T-helper 2 cell (primary cell): ENCODE measurements at places on chromosomes 11 and 22.
A peak's percentile ranks its signal among the peaks of the same experiment; 100 is the strongest.

DNA sequence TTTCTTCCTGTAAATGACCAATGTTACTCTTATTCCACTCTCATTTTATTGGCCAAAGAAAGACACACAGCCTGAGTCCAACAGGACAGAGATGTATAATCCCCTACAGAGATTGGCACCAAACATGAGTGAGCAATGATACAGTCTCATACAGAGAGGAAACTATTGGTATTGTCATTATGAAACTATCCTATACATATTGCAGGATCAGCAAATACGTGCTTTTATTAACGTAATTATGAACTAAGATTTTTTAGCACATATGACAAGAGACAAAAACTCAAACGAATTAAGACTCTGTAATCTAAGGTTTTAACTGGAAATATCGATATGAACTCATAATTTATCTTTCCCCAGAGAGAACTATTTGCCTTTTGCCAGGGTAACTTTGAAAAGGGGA is 99.3 kb upstream of the LDLRAD3 start:
- DNase-seq = no peak

DNA sequence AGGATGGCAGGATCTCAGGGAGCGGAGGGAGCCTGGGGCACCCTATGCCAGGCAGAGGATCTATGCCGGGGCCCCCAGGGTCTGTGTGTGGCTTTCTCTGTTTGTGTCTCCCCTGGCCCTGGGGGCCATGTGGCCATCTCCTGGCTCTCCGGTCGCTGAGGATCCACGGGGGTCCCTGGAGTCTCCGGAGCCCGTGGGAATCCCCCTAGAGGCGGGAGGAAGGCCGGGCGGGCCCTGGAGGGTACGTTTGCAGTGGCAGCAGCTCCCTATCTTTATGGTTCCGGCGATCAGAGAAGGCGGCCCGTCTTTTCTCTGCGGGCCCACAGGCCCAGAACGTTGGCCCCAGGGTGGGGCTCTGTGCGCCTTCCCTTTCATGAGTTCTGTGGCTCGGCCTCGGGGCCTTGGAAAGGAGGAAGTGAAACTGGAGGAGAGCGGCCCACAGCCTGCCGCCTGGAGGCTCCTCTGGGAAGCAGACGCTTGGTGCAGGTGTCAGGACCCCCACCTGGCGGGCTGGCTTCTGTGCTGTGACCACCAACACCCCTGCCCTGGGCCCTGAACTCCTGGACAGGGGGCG is 82.1 kb downstream of the KCNQ1 start:
- no peak for DNase-seq

GRCh38 chr11:121590772-121591404 is 138.1 kb upstream of the SORL1-AS1 start:
- no peak for DNase-seq

- DNase-seq = no peak
Observed at GRCh38 chr11:45091563-45092403, 54.7 kb upstream of the PRDM11 start.

- DNase-seq = no peak
Observed at GRCh38 chr11:122723576-122723975, 68.1 kb downstream of the UBASH3B start.

DNA sequence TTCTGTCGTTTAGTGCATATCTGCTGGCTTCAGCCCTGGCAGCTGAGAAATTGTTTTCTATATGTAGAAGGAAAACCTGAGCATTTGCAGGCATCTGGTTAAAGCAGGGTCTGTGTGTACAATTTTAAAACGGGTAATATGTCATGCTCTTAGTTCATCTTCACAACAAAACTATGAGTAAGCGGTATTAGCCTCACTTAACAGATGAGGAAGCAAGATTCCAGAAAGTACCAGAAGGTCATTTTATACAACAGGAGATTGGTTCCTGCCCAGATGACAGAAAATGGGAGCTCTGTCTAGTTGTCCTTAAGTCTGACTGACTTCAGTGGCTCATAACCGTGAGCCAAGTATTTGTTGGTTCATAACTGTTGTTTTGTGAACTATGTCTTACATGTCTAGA is 1.1 kb downstream of the TIMM10B start:
- no peak for DNase-seq

GRCh38 chr11:85295694-85296271 is 331.4 kb downstream of the DLG2 start:
- no peak for DNase-seq

GRCh38 chr22:49350441-49351121 is 477.1 kb downstream of the BRD1 start:
- DNase-seq = no peak

- no peak for DNase-seq
Observed at GRCh38 chr11:121560236-121560635, 107.5 kb upstream of the SORL1-AS1 start.

DNA sequence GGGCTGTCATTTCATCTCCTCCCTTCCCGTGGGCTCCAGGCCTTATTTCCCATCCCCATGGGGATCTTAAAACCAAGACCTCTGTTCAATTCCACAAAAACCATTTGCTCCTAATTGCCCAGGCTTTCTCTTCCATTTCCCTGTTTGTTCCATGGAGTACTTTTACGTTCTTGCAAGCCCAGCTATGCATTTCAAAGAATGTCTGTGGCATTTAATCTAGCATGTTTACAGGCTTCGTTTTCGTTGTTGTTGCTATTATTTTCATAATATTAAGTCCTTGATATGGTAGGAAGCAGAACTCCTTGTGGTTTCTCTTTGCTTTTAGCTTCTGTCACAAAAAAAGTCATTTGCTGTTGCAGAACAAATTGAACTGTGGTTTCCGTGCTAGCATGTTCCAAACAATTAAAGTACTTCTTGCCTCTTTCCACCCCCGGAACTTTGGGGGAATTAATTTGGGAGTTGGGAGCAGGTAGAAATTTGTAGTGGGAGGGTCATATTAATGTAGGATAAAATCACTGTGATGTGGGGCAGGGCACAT is 68.1 kb upstream of the SLC22A12 start:
- no peak for DNase-seq

DNA sequence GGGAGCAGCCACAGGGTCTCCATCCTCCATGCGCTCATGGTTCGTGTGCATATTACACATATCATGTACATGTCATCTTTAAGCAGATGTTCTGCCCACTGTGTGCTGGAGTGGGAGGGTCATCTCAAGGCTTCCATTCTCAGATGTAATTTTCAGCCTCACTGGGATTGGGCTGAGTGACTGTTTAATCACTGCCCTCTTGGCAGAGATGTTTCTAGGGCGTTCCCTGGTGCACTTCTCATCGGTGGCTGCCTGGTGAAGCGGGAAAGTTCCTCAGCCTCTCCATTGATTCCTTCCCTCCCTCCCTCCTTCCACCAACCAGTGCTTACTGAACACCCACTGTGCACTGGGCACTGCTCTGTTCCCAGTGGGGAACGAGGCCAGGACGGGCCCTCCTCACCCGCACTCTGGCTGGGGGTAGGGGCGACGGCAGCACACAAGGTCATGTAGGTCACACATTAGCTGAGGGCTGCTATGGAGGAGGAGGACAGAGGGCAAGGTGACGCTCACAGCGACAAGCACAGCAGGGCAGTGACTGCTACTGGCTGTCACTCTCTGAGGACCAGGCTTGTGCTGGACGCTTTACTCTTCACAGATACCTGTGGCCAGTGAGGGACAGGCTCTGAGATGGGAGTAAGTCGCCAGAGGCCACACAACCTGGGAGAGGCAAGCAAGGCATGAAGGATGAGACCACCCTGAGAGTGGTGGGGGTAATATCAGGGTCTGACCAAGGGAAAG is 22.9 kb downstream of the GNAZ start:
- DNase-seq = no peak

DNA sequence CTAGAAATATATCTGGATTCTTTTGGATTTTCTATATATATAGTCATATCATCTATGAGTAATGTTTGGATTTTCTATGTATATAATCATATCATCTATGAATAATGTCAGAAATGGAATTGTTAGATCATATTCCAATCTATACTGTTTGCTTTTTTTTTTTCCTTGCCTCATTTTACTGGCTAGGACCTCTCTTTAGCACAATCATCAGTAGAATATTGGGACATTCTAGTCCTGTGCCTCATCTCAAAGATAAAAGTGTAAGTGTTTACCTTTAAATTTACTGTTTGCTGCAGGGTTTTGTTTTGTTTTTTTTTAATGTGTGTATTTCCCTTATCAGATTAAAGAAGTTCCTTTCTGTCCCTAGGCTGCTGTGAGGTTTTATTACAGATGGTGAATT is 97.0 kb downstream of the C11orf65 start:
- no peak for DNase-seq

DNA sequence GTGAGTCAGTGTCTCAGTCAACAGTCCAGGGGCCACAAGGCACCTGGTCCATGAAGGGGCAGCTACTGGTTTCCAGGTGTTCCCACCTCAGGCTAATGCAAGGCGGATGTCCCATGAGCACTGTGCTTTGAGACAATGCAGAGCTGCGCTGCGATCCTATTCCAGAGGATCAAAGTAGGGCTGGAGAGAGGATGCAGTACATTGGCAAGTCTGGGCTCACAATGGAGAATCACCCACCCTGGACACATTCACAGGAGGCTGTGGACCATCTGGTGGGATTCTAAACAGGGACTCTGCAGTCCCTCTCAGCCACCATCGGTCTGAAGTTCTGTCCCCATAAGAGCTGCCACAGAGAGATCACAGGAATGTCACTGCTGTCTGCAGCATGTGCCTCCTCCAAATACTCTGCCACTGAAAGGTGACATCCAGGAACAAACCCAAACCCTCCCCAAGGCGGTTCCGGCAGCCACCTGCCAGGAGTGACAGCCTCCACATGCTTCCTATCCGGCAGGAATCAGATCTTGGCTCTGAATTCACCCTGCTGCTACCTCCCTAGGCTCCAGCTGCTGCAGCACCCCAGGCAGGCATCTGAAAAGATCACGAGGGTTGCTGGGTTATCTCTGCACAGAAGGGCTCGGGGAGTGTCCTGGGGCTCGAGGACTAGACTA is 45.3 kb upstream of the SERPIND1 start:
- DNase-seq = no peak

- no peak for DNase-seq
Observed at GRCh38 chr11:21771097-21771496, 421.8 kb upstream of the ANO5 start.

- DNase-seq = peak; percentile 49
Observed at GRCh38 chr11:124762105-124762623, at the start of gene ESAM. Gene ESAM, minus strand, starts transcription at chr11:124762290. Its CDS starts 136 bp downstream, at chr11:124762154.

GRCh38 chr22:35564975-35565867 is 24.6 kb downstream of the RASD2 start:
- DNase-seq = no peak

DNA sequence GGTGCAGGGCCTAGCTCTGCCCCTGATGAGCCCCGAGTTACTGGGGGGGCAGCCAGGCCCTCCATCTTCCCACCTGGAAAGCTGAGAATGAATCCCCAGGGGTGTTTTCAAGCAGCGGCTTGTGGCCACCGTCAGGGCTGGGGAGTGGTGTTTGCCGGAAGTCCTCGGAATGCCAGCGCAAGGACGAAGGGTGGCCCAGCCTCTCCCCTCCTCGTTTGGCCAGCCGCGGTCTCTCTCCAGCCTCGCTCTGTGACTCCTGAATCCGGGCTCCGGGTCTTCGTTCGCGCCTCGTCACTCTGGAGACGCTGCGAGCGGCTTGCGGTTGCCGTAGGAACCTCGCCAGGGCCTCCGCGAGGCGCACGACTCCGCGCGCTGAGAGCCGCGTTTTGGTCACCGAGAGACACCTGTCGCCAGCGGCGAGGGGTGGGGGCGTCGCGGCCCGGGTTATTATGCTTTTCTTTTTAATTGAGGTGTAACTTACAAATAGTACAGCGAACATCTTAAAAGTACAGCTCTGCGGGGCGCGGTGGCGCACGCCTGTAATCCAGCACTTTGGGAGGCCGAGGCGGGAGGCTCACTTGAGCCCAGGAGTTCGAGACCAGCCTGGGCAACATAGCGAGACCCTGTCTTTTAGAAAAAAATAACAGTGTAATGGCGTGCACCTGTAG is 6.3 kb upstream of the KDELR3 start:
- DNase-seq = no peak

GRCh38 chr11:115132436-115133228 is 371.6 kb downstream of the CADM1 start:
- DNase-seq = peak; percentile 10

DNA sequence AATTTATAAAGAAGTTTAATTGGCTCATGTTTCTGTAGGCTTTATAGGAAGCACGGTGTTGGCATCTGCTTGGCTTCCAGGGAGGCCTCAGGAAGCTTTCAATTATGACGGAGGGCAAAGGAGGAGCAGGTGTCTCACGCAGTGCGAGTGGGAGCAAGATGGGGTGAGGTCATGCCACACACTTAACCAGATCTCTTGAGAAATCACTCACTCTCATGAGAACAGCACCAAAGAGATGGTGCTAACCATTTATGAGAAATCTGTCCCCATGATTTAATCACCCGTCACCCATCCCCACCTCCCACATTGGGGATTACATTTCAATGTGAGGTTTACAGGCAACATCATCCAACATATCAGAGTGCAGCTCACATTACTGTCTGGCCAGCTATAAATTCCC is 103.5 kb downstream of the ARHGAP8 start:
- DNase-seq = no peak

GRCh38 chr11:27718863-27719545 is 18.7 kb upstream of the BDNF start:
- DNase-seq = no peak

DNA sequence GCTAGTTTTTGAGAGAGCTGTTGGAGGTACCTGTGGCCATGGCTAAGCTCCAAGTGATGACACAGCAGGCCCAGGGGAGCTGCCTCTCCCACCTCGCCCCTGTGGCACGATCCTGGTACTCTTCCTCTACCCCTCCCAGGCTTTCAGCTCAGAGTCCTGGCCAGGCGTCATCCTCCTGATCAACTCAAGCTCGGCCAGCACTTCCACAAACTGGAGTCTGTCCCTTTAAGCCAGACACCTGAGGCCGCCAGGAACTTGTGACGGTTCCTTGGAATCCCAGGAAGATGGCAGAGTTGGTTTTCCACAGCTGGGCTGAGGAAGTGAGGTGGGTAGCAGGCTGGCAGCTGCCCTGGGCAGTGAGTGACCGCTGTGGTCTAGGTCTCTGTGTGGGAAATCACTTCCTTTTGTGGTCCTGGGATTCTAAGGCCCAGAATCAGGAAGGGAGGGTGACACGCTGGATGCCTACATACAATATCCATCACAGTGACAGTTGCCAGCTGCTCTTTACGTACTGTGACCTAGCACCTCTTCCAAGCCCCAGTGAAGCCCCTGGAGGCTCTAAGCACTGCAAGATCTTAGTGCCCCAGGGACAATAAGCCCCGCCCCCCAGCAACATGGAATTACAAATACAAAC is 3.2 kb upstream of the CST6 start:
- DNase-seq = no peak

DNA sequence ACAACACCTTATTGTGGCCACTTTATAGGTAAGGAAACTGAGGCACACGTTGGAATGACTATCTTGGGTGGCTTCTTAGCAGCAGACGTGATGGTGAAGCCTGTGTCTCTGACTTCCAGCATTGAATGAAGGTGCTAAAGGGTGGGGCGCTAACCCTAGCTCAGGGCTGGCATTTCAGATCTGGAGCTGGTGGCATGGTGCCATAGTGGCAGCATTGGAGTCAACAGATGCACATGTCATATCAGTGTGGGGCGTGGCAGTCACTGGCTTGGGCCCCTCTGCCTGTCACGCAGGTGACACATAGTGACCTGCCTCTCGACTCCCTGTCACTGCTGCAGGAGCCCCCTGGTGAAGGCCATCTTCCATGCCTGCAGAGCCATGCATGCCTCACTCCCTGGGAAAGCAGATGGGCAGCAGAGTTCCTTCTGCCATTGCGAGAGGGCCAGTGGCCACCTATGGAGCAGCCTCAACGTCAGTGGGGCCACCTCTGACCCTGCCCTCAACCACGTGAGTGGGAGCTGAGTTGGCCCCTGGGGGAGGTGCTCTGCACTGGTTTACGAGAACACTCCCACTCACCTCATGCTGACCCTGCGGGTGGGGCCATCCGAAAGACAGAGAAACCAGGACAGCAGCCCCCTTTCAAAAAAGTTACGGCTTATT is 14.8 kb downstream of the SHISA8 start:
- no peak for DNase-seq
